ENCODE measurements at places on chromosomes 4 and X.

DNA sequence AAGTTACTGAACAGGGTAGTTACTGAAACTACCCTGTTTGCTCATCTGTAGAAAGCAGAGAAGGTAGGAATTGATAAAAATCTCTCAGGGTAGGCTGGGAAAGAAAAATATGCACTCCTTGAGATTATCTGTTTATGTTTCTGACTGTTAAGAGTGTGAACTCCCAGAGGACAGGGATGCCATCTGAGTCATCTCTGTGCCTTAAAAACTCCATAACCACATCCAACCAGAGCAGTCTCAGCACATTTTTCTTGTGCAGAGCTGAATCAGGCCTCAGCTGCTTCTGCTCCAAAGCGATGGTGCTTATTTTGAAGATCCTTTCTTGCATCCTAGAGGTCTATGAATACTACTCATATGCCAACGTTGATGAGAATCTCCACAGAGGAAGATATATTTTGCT is 9.9 kb downstream of the CENPVL3 start:
- no peak for DNase-seq

GRCh38 chrX:72330131-72330530 is 24.4 kb upstream of the CITED1 start:
- DNase-seq: no peak

DNA sequence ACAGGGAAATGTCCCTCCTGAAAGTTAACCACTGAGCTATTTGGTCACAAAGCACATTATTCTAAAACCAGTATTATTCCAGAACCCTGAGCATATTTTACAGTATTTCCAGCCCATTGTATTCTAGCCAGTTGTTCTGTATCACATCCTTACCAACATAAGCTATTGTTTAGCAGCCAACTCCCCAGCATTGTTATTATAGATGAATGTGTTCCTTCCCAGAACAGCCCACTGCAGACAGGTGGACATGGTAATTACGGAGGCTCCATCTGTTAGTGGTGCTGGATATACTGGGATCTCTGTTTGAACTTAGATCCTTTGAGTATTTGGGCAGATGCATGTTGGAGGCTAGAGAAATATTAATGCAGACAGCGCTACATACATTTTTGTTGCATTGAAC is 126.1 kb downstream of the MGST2 start:
- DNase-seq: no peak

DNA sequence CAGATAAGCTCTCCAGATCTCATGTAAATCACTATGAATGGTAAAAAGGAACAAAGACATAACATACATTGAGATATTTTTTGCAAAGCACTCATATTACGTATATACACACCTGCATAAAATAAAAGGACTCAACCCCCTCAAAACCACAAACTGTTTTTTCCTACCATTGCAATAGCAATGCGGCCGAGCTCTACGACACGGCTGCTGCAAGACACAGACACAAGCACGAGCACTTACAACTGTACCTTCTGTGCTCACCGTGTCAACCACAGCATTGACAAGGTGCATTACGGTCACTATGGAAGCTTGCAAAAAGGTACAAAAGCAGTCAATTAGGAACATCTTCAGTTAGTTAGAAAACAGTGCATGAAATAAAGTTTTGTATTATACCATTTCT is 37.1 kb upstream of the MTNR1A start:
- DNase-seq: no peak

- no peak for DNase-seq
These were observed 259.6 kb downstream of the UNC5C start for GRCh38 chr4:95289028-95289634.

DNA sequence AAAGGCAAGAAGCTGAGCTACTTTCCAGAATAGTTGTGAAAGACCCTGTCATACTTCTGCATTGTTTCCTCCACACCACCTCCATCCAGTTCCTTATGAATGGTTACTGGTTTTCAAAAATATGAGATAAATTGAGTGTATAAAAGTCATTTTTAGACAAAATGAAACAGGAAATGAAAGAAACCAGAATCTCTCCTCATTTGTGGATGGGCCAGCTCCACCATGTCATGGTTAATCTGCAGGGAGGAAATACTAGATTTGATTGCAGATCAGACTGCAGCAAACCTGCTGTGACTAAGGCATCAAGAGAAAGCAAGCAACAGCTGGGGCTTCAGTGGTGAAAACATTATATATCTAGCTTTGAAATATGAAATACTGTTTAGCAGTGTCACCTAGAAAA is 23.8 kb downstream of the F9 start:
- no peak for DNase-seq

GRCh38 chrX:40908857-40909475 is 173.6 kb upstream of the MED14 start:
- DNase-seq: no peak

GRCh38 chrX:108019382-108019875 is 25.4 kb upstream of the VSIG1 start:
- DNase-seq: no peak

DNA sequence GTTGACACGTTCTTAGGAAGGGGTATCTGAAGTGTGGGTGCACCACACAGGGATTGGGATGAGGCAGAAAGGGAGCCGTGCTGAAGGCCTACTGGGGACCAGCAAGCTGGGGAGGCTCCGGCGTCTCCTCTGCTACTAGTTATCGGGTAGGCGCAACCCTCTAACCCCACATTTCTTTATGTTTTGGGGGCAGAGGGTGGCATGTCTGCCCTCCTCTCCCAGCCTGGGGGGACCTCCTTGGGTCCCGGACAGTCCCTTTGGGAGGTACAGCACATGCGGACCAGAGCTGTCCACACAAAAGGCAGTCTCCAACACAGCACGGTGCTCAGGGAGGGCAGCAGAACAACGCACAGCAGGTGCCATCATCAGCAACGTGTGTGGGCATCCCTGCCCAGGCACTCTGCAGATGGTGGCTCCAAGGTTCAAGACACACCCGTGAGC is 33.2 kb downstream of the WDR1 start:
- DNase-seq: peak; percentile 4

- no peak for DNase-seq
These were observed 50.5 kb upstream of the FAM9C start for GRCh38 chrX:13094828-13095341.

DNA sequence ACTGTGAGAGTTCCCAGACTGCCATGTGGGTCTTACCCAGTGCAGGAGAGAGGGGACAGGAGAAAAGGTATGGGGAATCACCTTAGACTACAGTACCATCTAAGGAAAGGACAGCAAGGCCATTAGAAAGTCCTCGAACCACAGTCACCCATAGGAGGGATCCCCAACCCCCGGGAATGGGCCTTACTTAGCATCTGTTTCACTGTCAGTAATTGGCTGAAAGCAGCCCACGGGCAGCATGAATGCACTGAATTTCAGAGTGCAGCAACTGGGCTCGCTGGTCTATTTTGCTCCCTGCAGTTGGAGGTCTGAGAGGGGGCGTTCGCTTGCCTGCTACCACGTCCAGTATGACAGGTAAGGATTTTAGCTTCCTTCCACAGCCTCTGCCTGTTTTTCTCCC is 50.4 kb upstream of the KLHL8 start:
- no peak for DNase-seq

DNA sequence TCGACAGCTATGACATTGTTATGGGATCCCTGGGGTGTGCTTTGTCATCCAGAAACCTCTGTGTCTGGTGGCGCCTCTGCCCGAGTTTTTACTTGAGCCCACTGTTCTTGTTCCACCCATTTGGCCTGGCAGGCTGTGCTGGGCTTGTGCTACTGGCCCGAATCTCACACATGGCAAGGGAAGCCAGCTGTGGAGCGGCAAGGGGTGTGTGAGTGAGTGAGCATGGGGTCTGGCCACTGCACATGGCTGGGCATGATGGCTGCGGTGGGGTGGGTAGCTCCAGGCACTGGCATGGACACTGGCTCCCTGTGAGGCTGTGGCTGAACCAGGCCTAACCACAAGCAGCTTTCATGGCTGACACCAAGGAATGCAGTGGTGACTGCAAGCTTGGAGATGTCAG is 89.2 kb downstream of the DACH2 start:
- no peak for DNase-seq

GRCh38 chrX:109533005-109533404 is 3.6 kb upstream of the NXT2 start:
- no peak for DNase-seq

- DNase-seq: no peak
These were observed 64.3 kb downstream of the HTRA3 start for GRCh38 chr4:8333726-8334460.

DNA sequence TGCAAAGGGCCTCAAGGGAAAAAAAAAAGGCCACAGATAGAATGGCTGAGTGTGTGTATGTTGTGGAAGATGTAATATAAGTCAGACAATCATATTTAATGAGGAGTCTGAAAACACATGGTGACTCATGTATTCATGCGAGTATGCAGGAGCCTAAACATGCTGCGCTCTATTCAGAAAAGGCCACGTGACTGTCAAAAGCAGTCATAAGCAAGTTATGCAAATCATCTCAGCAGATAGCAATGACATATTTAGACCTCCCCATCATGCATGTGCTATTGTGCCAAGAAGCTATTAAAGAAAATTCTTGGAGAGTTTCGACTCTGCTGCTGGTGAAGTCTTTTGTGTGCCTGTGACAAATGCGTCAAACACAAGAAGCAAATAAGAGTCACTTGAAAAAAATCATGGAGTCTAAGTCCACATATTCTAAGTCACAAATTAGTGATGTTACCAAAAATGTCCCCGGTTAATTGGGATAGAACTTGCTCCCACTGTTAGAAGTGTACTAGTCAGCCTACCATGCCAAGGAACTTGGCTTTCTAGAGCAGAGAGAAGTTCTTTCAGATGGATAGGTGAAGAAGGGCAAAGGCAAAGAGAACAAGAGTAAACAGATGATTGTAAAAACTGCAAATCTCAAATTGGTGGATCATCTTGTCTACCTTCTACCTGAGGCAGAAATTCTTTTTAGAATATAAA is 5.0 kb downstream of the LNX1 start:
- DNase-seq: no peak

GRCh38 chr4:59759082-59759825 is 1440.9 kb upstream of the ADGRL3 start:
- DNase-seq: no peak

All from activated naive CD4-positive, alpha-beta T cell treated with anti-CD3 and anti-CD28 coated beads, Interleukin-2, amount 50 U/mL, for 16 hours (primary cell).